ENCODE measurements at places on chromosomes 4 and X.

- no peak for DNase-seq
Observed at GRCh38 chr4:835148-836002, 9.4 kb upstream of the CPLX1 start.

DNA sequence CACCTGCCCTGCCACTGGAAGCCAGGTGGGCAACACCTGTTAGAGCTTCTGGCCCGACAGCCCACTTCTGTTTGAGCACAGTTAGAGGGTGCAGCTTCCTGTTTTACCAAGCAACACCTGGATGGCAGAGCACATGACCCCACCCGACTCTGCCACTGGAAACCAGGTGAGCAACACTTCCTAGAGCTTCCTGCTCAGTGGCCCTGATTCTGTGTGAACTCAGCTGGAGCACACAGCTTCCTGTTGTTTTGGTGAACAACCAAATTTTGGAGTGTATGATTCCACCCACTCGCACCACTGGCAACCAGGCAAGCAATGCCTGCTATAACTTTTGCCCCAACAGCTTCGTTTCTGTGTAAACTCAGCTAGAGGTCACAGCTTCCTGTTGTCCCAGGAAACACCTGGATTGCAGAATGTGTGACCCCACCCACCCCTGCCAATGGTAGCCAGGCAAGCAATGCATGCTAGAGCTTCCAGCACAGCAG is 163.8 kb upstream of the KLF8 start:
- DNase-seq: no peak

DNA sequence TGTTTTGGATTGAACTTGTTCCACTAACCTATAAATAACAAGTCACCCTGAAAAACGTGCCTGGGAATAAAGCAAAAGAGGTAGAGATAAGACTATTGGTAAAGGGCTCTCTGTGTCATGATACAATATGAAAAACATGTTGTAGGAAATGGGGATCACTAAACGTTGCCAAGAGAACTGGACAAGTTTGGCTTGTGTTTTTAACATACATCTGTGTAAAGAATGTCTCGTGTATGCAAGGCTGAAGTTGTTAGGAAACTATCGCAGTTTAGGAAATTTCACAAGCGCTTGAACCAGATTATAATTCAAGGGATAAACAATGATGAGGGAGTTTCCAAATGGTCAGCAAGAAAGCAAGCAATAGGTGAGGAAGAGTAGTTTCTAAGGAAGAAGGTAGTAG is 655.8 kb downstream of the PCDH7 start:
- DNase-seq: no peak

- DNase-seq: no peak
Observed at GRCh38 chr4:77021614-77022089, 54.1 kb downstream of the CCNI start.

GRCh38 chrX:11750046-11750445 is 8.0 kb upstream of the MSL3 start:
- DNase-seq: no peak

- DNase-seq: no peak
Observed at GRCh38 chrX:154728431-154729190, 22.3 kb downstream of the GAB3 start.

GRCh38 chr4:58739275-58739674 is 1629.1 kb upstream of the IGFBP7 start:
- no peak for DNase-seq

DNA sequence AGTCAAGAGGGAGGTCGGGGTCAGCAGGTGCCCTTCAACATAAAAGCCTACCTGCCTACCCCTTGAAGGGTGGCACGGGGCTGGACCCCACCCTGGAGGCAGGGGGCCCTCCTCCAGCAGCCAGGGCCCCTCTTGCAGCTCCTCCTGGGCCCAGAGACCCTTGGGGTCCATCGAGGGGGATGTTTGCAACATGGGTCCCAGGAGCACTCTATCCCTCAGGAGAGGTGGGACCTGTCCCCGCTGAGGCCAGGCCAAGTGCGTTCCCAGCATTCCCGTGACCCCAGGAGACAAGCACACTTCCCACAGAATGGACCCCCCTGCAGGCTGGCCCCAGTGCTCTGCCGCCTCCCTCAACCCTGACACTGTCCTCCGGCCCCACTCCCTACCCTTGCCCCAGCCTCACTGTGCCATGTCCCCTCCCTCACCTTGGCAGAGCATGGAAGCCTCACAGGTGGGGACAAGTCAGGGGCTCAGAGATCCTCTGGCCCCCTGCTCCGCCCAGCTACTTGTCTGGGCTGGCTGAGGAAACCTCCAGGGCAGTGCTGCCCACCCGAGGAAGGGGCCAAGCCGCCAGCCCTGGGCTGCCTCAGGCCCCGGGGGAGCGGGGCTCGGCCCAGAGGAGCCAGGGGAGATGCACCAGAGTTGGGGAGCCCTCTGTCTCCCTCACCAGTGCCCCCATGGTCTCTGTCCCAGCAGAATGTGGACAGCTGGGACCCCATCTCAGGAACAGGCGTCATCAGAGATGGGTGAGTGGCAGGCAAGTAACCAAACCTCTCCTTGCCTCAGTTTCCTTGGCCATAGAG is 2.2 kb downstream of the MXD4 start:
- no peak for DNase-seq

DNA sequence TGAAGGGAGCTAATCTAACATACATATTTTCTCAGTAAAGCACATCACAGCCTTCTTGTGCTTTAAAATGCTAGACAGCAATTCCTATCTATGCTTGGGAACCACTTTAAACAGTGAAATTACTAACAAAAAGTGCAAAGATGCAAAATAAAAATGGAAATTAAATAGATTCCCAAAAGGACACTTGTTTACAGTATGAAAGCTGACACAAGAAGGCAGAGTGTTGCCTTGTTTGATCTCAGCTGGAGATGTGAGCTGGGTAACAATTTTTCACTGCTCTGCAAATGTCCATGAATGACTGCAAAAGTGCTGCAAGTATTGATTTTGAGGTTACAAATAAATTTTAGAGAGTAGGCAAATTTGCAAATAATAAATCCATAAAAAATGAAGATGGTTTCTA is 22.3 kb downstream of the GRIA2 start:
- DNase-seq: no peak

DNA sequence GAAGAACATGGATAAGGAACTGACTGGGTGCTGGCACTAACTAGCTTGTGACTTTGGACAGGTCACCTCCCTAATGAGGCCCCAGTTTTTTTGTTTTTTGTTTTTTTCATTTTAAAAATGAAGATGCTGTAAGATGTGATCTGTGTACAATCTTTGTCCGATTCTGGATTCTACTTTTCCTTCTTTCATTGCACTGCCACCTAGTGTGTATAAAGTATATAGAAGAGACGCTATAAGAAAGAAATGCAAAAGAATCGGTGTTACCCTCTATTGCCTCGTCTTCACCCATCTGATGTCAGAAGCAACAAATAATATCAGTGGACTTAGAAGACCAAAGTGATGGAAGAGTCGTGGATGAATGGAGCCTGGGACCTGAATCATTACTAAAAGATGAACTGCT is 58.6 kb upstream of the P2RY10 start:
- peak; percentile 0 for DNase-seq

- peak; percentile 70 for DNase-seq
Observed at GRCh38 chrX:41334363-41335197, 618 bp downstream of the DDX3X start.

GRCh38 chr4:115575851-115576250 is 462.4 kb upstream of the NDST4 start:
- DNase-seq: no peak

- DNase-seq: no peak
Observed at GRCh38 chr4:8656711-8657380, 64.3 kb downstream of the CPZ start.

GRCh38 chrX:107541244-107541643 is 87.1 kb upstream of the PRPS1 start:
- DNase-seq: no peak

DNA sequence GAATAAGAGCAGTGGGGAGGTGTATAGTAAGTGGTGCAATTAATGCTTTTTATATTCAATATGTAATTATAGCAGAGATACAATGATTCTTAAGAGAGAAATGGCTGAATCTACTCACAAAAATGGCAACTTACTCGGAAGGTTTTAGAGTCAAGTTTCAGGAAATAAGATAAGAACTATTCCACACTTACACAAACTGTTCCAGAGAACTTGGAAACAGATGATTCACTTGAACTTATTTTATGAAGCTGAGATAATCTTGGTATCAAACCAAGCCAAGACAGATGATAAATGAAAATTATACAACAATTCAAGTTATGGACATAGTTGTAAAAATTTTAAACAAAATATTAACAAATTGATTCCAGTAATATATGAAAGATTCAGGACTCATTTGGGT is 311.3 kb upstream of the HS3ST1 start:
- DNase-seq: no peak

DNA sequence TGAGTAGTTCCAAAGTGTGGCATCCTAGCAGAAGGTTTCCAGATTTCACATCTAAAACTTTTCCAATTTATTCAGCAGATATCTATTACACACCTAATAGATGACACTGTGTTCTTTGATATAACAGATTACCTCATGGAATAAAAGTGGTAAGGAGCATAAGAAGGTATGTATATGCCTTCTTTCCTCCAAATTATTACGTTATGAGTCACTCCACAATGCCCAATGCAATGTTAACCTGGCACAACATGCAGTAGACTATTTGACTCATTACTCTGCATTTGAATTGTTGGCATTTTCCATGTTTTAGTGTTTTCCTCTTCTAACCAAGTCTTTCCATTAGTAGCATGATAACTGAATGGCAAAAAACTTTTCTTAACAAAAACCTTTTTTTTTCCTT is 383.6 kb downstream of the ADGRL3 start:
- DNase-seq: no peak

GRCh38 chr4:54157606-54158005 is 57.6 kb downstream of the GSX2 start:
- no peak for DNase-seq

GRCh38 chrX:94743478-94743877 is 1069.5 kb downstream of the FAM133A start:
- DNase-seq: no peak

GRCh38 chr4:163172647-163173046 is 6.0 kb upstream of the NAF1 start:
- DNase-seq: no peak

DNA sequence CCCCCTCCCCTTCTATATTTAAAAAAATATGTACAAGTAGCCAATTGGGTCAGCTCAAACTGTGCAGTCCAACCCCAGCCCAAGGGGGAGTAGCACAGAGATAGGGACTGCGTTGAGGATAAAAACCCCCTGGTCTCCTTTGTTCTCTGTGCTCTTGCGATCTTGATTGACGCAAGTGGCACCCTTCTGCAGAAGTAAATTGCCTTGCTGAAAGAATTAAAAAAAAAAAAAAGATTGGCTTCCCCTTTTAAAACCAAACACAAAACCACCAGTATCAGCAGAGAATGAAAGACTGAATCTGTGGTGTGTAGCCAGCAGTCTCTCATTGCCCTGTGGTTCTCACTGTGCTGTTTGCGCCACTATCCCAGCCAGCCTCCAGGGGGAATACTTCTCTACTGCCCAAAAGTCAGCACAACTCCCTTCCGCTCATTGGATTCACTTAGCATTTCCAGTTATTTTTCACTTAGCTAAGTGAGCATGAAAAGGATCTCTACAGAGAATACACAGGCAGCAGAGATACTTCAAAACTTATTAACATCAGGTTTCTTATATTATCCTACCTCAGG is 29.7 kb downstream of the MANBA start:
- no peak for DNase-seq

GRCh38 chrX:150362599-150363481 is at the start of gene MAMLD1:
Gene MAMLD1 (plus strand): TSS chrX:150363317. CDS start chrX:150445517, 82,200 bp downstream.
- no peak for DNase-seq

DNA sequence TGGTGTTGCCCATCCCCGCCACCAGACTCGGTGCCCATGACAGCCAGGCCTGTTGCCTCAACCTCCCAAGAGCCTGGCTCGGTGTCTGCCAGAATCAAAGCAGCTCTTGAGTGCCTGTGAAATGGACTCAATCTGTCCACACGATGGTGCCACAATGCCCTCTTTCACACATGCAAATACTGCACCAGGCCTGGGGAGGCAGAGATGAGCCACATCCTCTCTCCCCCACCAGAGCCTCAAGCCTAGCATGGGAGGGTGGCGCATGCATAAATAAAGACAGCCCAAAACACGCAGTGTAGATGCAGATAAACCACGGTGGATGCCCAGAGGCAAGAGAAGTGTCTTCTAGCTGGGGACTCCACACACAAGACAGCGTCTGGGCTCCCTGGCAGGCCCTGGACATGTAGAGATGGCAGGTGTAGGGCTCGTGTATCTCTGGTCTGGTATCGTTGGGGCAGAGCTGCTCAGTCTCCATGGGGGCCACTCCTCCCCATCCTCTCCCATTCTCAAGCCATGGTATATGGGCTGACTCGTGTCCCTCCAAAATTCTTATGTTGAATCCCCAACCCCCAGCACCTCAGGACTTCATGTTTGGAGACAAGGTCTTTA is 65.6 kb downstream of the JAKMIP1 start:
- DNase-seq: no peak

Measured in neuronal stem cell (in vitro differentiated cells).